ENCODE measurements at places on chromosomes 12 and 14.

GRCh38 chr14:91170504-91171121 is 56.7 kb downstream of the DGLUCY start:
- DNase-seq, result no peak

DNA sequence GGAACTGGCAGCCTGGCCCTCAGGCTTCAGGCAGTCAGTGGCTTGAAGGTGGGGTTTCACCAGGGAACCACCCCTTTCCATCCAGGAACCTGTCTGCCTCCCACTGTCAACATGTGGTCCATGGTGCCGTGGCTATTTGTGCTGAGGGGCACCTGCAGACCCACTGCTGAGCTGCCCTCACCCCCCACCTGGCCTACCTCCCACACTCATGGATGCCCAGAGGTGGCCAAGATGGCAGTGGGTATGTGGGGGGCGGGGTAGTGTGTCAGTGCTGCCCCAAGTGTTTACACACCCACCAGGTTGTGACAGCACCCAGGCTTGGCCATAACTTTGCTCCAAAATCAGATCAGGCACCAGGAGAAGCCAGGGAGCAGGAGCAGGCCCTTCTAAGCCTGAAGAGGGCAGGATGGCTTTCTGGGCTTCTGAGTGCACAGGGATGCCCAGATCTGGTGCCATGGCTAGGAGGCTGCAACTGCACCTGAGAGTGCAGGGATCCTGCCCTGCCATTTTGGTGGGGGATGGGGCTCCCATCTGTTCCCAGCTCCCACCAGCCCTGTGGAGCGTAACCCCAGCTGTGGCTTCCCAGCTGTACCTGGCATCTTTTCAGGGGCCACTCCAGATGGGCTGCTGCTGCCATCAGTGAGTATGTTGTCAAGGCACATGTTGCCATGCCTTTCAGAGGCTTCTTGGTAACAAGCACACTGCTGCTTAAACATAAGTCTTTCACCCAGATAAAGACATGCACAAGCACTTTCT is 263.9 kb downstream of the LRIG3 start:
- DNase-seq, result no peak

DNA sequence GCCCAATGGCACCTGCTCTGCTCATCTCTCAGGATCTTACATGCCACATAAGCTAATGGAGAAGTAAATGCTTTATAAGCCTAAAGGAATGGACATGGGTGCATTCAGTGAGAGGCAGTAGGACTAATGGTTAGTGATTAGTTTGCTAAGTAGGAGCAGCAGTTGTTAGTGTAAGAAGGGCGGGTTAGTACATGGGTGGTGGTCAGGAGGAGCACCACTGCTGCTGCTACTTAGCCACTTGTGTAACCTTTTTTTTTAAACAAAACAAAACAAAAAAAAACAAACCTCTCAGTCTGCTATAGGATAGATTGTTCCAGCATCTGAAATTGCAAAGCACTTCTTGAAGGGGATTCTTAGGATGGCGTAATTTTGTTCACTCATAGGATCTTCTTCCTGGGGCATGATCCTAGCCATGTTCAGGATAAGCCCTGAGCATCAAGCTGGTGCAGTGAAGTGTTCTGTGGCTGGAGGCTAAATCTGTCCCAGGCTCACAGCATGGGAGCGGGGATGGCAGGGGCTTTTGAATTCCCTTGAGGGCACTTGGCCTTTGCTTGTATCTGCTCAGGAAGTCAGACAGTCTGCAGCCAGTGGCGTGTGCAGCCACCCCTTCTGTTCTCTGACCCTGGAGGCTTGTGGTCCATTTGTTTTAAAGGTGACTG is 63.6 kb downstream of the CHST11 start:
- no peak for DNase-seq

DNA sequence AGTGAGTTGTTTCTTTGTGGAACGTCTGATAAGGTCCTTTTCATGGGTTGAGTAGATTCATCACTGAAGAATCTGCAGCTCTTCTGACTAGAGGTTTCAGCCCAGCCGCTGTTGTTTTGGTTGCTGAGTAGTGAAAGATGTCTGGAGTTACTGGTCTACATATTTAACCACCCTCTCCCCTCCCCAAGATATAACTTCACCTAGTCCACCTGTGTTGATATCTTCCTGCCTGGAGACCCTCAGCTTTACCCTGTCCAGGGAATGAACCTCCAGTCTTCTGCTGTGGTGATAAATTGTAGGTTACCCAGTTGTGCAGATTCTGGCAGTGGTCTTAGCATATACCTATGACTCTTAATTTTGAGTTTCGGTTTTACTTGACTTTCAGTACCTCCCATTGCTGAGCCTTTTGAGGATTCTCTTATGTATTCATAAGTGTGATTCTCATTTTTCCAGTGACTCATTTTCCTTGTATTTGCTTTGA is 62.9 kb downstream of the CCDC91 start:
- peak; percentile 53 for DNase-seq

DNA sequence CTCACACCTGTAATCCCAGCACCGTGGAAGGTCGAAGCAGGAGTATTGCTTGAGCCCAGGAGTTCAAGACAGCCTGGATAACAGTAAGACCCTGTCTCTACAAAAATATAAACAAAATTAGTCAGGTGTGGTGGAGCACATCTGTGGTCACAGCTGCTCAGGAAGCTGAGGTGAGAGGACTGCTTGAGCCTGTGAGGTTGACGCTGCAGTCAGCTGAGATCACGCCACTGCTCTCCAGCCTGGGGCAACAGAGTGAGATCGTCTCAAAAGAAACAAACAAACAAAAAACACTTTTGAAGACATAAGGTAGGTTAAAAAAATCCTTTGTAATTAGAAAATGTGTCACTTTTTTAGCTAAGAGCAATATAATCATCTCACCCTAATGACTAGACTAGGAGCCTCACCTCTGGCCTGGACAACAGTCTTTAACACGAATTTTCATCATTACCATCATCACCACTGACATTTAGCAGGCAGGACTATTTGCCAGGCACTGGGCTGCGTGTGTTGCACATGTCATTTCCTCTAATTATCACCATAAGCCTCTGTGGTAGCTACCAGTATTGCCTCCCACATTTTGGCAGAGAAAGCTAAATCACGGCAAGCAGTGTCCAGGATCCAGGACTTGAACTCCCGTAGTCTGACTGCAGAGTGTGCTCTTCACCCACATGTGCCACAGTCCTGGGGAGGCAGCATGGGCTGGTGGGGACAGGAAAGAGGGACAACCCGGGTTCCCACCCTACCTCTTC is 4.6 kb upstream of the SYCP3 start:
- DNase-seq, result no peak

- no peak for DNase-seq
Measured at GRCh38 chr14:67343601-67344230, 15.9 kb downstream of the ATP6V1D start.

GRCh38 chr14:60125918-60126317 is 34.2 kb downstream of the PCNX4 start:
- DNase-seq, result peak; percentile 33

DNA sequence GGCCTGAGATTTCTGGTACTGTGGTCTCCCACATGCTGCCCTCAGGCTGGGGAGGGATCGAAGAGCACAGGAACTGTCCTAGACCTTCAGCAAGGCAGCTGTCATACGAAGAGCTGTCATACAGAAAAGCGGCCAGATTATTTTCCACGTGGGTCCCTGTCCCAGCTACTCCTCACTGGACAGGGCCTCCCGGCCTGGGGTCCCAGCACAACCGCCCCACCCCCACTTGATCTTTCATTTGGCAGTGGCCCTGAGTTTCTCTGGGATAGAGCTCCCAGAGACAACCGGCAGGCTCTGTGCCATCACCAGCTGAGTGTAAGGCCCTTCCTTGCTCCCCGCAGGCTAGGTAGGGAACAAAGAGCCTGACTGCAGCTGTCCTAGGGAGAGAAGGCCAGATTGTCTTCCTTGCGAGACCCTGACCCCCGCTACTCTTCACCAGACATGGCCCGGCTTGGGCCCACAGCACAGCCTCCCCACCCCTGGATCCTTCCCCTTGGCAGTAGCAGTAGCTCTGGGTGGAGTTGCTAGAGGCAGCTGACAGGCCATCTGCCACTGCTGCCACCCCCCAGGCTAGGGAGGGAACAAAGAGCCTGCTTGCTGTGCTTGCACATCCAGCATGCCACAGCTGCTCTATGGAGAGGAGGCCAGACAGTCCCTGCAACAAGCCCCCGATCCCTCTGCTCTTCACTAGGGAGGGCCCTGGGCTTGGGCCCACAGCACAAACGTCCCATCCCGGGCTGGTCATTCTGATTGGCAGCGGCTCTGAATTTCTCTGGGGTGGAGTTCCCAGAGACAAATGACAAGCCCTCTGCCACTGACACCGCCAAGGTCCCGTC is 3.1 kb upstream of the OR4N2 start:
- DNase-seq, result no peak

- DNase-seq, result no peak
Measured at GRCh38 chr14:106831322-106831720, 1304.9 kb downstream of the TMEM121 start.

DNA sequence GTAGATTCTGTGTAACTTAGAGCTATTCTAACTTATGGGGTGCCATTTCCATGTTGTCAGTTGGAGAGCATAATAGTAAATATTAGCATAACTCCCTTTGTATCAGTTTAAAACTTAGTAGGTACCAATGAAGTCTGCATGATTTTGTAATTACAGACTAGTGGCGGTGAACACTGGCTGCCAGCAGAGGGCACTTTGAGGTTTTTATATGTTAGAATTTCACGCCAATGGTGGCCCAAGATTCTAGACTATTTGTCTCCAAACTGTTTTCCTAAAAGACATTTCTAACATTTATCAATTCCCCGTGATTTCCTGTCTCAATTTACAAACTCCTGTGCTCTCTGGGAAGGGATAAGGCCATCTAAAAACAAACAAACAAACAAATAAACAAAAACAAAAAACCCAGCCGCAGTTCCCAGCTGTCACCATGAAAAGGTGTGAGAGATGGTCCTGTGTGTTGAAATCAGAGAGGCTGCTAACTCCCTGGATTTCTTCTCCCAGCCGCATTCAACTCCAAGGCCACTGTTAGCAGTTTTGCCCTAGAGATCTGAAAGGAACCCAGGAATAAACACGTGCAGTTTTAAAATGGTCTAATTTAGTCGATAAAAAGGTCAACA is 57.6 kb downstream of the BRMS1L start:
- DNase-seq, result peak; percentile 39

GRCh38 chr12:50615907-50616296 is 111.1 kb downstream of the DIP2B start:
- DNase-seq, result peak; percentile 81

DNA sequence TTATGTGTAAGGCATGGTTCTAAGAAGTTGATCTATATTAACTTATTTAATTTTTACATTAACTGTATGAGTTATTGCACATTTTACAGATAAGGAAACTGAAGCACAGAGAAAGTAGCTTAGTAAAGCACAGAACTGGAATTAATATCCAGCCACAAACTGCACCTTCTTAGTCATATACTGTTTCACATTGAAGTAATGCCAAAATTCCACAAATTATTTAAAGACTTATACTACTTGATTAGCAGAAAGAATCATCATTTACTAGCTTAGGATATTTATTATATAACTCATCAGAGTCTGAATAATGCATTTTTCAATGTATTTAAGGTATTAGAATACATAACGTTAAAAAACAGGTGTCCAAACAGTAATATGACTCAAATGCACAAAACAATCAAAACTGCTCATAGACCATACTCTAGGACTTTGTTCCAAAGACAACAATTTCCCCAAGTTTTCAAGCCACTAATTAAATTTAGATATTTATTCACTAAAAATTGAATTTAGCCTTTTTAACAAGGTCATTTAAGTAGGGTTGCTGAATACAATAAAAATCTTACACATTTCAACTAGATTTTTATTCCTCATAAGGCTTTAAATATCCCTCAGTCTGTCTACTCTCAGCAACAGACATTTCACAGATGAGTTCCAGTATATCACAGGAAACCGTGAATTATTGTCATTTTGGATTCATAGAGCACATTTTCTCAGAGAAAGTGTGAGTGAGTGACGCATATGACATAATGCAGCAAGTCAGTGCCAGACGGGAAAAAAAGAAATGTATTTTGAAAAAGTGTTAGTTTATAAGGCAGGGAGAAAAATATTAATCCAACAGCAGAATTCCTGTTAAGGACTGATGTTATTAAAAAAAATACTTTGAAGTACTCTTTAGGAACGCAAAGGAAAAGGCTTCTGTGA is 782.5 kb downstream of the TMTC2 start:
- DNase-seq, result no peak

DNA sequence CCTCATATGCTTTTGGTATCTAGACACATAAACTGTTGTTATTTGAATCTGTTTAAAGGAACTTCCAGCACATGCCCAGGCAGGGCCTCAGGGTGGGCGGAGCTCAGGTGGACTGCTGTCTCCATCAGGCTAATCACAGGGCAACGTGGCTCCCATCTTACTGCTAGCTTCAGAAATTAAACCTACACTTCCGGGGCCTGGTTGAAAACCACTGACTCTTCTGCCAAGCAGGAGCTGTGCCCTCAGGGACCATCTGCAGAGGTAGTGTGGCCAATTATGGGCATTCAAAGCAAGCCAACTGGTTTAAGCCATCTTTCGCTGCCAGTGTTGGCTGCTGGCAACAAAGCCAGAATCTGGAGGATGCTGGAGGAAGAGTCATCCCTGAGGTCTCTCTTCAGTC is 97.5 kb downstream of the TMX1 start:
- no peak for DNase-seq
